ENCODE measurements at places on chromosomes 6 and 20.

- DNase-seq: no peak
Measured at GRCh38 chr6:123945386-123945785, 141.7 kb downstream of the NKAIN2 start.

DNA sequence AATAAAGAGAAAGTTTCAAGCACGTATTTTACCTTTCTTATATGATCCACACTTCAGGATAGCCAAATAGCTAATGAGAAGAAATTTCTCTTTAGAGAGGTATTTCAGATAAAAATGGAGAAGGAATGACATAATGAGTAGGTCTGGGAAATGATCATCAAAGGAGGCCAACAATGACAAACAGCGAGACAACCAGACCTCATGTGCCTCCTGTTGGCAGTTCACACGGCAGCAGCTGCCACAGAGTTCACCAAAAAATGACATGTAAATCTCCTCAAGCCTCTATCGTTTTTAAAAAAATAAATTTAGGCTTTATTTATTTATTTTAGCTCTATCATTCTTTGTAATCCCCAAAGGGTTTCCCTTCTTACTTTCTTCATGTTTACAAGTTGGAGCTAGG is 47.7 kb downstream of the SLC2A12 start:
- DNase-seq: no peak

DNA sequence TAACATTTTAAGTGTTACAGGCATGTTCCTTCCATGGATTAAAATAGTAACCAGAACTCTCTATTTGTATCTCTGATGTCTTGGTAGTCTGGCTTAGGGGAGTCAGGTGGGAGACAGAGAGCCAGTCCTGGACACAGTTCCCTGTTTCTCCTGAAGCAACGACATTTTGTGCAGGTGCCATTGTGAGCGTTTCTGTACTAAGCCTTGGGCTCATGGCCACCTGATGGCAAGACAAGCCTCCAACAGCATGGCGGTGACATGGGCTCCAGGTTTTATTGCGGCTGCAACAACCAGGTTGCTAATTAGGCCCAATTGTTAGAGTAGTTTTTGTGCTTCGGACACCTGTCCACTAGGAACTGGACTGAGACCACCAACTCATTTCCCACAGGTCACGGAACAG is 105.3 kb downstream of the PRDM13 start:
- DNase-seq: no peak

GRCh38 chr6:125793280-125793679 is 2.5 kb downstream of the NCOA7 start:
- DNase-seq: no peak

DNA sequence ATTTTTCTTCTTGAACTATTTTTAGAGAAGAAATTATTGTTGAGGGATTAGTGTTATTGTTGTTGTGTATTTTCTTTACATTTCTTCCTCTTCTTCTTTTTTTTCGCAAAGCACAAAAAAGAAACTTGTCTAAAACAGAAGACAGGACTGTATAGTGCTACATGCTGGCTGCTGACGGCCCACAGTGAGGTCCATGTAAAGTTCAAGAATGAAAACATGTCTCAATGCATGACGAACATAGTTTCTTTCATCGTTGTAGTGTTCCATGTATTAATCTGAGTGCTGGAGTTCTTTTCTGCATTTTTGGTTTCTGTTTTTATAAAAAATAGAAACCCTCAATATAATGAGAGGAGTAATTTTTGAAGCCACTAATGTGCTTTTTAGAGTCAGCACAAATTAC is 462.9 kb upstream of the MARCKS start:
- DNase-seq: no peak

DNA sequence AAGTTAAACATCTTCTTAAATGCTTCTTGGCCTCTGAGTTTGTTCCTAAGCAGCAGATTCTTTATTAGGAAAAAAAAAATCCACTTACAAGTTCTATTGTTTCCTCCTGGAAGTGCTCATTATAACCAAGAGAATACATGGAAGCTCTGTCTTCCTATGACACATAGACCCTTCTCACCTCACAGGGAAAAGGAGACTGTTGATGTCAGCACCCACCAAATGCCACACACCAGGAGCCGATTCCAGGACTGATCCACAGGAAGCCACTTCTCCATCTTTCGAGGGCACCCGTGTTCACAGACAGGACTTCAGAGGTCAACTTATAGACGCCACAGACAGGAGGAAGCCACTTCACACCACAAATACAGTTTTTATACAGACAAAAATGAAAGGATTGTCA is 13.4 kb upstream of the BNIP5 start:
- no peak for DNase-seq

DNA sequence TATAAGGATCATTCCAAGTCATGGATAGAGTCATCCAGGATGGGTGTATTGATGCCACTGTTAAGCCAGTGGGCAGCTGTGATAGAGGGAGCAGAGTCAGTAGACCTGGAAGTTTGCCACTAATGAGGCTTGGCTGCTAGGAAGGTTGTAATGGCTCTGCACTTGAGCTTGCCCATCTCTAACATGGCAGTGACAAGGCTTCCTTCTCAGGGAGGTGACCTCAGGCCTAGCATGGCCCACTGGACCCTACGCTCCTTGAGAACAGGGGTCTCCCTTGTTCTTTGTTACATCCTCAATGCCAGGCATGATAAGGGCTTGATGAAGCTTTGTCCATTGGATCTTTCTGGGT is 155.1 kb downstream of the CD83 start:
- no peak for DNase-seq

- no peak for DNase-seq
Measured at GRCh38 chr20:949717-950116, 33.6 kb upstream of the ANGPT4 start.

GRCh38 chr6:92767101-92767500 is 652.3 kb downstream of the EPHA7 start:
- DNase-seq: no peak

- DNase-seq: no peak
Measured at GRCh38 chr20:13037727-13038126, 29.0 kb downstream of the SPTLC3 start.

GRCh38 chr6:14658886-14659561 is 541.5 kb downstream of the CD83 start:
- no peak for DNase-seq

- DNase-seq: no peak
Measured at GRCh38 chr20:44362466-44362940, 7.0 kb downstream of the HNF4A start.

- DNase-seq: no peak
Measured at GRCh38 chr6:43283905-43284304, 14.2 kb upstream of the SLC22A7 start.

GRCh38 chr6:91299544-91300491 is 712.9 kb upstream of the MAP3K7 start:
- no peak for DNase-seq

DNA sequence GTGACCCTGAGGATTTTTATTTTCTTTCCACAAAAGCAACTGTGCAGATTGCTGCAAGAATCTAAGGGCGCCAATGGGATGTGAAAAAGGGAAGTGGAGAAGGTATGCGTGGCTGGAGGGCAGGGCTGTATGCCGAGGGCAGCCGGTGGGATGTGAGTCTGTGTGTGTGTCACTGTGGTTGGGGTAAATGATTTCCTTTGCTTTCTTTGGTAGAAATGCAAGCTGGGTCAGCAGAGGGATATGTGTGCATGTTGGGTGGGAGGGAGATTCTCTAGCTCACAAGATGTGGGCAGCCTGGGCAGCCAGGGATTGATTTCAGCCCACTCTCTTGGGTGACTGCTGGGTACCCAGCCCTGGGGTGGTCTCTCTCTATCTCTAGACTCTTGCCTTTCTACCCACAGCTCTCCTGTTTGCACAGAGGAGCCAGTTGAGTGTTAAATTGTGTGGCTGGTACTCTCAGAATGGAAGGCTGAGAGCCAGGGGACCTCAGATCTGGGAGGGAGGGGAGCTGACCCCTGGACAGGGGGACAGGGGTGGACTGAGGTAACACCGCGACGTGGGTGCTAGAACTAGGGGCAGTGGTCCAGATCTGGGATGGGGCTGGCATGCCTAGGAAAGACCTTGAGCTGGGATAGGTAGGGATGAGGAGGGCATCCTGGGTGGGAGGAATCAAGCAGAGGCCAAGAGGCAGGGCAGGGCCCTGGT is 136.8 kb upstream of the RNF24 start:
- no peak for DNase-seq

DNA sequence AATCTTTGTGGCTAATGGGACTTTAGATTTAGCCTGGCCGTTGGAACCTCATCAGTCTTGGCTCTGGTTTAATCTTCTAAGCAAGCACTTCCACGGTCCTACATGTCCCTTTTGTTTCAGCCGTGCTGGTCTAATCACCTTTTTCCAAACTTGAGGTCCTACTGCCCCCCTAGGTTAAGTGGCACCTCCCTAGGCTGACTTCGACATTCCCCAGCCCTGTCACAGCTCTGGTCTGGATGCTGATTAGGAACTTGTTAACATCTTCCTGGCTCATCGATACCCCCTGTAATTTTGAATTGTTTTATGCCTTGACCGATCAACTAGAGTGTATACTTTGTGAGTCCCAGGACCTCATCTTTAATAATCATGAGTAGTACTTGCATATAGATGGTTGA is 56.6 kb downstream of the OTOR start:
- DNase-seq: no peak

- DNase-seq: no peak
Measured at GRCh38 chr6:158847786-158848185, 28.6 kb upstream of the EZR start.

- DNase-seq: no peak
Measured at GRCh38 chr6:37116326-37116725, 53.6 kb upstream of the PIM1 start.

- no peak for DNase-seq
Measured at GRCh38 chr6:89944826-89945407, 50.6 kb downstream of the GJA10 start.

DNA sequence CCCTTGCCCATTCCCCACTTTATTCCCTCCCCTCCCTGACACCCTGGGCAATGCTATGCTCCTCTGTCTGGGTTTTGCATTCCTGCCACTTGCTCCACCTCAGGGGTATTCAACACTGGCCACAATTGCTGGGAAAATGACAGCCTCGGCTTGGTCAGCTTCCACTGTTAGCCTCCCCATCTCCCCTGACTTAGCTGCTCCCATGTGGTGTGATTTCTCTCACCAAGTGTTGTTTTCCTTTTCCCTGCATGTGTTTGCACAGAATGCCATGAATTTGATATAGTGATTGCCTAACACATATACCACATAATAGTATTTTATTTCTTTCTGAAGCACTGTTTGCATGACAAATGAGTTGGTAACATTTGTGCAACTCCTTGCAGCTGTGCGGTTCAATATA is 1.4 kb upstream of the LEMD2 start:
- no peak for DNase-seq

DNA sequence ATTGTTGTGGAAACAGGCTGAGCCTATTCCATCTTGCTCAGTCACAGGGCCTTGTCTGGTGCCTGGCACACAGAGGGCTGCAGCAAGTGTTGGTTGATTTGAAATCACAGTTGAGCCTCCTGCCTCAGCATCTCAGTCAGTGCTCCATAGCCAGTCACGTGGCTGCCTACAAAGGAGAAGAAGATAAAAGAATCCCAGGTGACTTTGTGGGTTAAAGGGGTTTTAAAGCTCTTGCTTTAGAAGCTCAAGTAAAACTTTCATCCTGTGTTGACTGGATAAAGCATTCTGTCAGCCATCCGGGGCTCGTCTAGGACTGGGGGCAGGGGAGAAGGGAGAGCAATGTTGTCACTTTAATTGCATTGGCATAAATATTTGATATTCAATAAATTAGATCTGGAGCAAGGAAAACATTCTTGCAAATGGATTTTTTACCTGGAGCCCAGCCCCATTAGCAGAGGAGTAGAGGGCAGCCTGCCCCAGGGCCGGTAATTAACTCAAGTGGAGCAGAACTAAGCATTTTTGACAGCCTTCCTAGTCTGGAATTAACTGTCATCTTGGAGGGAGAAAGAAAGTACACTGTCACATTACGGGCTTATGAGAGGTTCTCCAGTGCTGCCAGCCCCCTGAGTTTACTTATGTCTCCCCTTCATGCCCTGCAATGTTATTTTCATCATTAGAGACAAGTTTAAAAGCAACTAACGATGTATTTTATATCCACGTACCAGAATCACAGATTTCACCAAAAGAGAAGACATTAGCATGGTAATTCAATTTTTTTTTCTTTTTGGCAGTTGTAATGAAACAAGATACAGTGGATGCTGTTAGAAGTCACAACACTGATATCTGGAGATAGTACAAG is 71.7 kb upstream of the GTSF1L start:
- no peak for DNase-seq

- no peak for DNase-seq
Measured at GRCh38 chr20:59042151-59042795, at the start of gene PRELID3B. Gene PRELID3B (minus strand): TSS chr20:59042786. CDS start chr20:59042730, 56 bp downstream.

DNA sequence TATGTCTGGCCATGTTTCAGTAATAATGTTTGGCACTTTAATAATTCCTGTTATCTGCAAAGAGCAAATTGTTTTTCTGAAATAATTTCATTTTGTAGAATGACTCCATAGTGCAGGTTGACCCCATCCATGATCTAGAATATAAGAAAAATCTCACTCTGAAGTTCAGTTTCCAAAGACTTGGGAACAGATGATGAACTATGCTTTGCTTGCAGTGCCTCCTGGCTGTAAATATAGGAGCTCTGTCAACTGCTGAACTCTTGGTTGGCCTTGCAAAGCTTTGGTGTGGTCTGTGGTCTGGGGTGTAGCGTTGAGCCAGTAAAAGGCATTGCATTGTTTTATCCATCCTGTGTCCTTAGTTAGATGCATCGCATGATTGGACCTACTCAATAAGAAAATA is 104.0 kb downstream of the PLCB4 start:
- no peak for DNase-seq

- no peak for DNase-seq
Measured at GRCh38 chr6:112591329-112591728, 244.2 kb downstream of the RFPL4B start.

DNA sequence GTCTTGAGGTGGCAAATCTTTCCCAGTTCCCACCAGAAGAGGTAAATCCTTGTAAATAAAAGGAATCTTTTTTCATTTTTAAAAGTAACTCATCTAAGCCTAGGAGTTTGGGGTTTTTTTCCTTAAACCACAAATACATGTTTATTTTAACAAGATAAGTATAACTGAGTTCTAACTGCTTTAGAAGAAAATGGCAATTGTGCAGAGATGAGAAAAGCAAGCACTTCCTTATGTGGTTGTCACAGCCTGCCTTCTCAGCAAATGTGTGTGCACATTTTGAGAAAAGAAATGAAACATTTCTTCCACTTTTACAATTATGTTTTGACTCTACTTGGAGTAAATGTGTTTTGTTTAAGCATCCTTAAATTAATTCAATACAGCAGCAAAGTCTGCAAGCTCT is 17.7 kb downstream of the HCK start:
- DNase-seq: no peak

GRCh38 chr6:154106251-154106650 is 67.2 kb downstream of the OPRM1 start:
- DNase-seq: no peak

DNA sequence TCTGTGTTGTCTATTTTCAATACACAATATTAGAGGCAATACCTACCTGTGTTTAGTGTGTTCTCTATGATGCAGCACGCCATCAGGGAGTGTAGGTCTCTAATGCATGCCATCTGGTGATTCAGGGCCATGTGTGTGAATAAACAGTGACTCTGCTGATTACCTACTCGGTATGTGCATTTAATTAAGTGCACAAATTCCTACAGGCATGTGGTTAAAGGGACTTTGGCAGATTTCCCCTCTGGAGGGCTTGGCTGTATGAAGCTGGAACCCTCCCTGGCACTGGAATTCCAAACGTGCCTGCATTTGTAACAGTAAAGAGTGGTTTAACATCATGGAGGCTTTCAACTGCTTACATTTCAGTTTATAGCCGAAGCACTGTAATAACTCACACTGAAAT is 401.5 kb upstream of the SASH1 start:
- DNase-seq: no peak

Data from NCI-H1092 (cell line).